Dermis blood vessel endothelial cell (primary cell): ENCODE measurements at places on chromosomes 16 and 17.

DNA sequence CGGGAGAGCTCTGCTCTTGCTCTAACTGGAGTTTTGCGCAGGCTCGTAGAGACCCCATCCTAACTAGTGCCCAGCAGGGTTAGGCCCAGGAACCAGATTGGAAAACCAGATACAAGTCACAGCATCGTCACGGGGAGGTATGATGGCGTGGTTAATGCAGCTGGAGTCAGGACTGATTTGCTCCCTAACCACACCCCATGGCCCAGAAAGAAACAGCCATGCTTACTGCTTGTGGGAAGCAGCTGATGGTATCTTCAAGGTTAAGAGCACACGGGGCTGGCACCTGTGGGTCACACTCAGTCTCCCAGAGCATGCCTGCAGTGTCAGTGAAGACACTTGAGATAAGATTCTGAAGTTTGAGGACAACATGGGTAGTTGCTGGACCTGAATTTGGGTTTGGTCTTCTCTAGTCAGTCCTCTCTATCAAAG lies 60.2 kb downstream of the WIPI1 start:
- DNase-seq, result no peak

DNA sequence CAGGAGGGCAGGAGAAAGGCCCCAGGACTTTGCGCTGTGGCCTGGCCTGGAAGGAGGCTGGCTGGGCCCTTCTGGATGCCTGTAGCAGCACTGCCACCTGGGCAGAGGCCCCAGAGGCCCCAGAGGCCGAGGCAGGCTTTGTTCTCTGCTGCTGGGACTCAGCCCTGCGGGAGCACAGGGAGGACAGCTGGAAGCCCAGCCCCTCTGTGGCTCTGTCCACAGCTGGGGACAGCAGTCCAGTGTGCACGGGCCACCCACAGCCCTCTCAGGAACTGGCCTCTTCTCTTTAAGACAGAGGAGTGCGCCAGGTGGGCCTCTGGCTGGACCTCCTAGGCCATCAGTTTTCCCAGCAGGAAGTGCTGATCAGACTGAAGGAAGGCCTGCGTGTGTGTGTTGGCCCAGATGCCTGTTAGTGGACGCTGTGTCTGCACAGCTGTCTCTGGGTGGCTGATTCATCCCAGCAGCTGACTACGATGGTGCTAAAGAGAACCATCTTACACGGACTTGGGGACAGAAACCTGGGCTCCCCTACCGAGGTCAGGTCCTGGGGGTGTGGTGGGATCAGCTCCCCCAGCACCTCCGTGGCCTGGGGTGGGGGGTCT lies 26.9 kb upstream of the ZNF750 start:
- DNase-seq, result peak; percentile 94

- no peak for DNase-seq
These were observed 463.2 kb downstream of the WWOX start for GRCh38 chr16:78562650-78563049.

GRCh38 chr17:74659889-74660288 lies 36.4 kb upstream of the CD300E start:
- no peak for DNase-seq

DNA sequence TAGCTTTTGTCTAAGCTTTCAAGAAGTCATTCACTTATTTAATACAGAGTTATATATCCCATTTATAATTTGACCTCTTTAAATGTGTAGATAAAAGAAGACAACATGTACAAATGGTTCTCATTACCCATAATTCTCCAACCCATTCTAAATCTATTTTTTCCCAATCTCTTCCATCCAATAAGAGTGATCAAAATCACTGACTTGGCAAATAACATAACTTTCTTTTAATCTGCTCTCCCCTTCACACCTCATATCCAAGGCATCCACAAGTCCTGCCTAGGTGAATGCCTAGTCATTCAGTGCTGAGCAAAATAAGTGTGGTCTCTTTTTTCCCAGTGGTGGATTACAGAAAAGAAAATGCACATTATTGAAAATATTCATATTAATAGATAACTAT lies 1231.1 kb downstream of the CDH11 start:
- DNase-seq, result no peak

DNA sequence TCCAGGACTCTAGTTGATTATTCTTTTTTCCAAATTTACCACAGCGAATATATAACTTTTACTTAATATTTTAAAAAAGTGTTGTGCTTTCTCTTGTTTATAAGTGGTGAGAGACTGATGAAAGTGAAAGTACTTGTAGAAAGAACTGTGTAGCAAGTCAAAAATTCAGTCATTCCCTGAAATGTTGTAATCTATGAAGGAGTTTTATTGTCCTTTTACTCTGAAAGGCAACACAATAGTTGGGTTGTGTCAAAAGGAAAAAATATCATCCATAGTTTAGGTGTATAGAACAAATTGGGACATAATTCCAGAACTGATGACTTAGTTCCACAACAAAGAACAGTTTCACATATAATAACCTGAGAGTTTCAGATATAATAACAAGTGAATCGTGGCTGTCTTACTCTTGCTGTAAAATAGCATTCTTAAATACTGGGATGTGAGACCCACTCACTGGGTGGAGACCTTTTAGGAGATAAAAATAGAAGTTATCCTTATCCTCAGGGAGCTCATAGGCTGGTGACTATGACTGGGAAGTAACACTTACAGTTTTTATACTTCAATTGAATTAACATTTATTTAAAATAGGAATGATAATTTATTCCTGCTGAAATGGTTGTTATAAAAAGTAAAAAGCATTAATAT lies 20.6 kb downstream of the CYB5B start:
- DNase-seq, result no peak

DNA sequence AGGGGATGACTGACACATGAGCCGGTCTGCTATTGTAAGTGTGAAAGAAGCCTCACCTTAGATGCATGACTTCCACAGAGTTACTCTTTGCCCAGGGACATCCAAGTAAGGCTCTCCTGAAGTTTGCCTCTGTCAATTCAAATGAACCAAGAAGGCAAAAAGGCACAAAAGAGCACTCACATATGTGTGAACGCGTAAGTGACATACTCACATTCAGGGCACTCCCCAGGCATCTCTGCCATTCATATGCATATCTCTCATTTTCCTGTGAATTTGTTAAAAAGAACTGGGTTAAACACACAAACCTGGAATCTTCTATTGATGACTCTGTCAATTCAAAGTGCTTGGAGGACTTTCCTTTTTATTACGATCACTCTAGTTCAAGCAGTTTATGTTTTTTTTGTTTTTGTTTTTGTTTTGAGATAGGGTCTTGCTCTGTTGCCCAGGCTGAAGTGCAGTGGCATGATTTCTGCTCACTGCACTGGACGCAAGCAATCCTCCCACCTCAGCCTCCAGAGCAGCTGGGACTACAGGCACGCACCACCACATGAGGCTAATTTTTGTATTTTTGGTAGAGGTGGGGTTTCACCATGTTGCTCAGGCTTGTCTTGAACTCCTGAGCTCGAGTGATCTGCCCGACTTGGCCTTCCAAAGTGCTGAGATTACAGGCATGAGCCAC lies 49.4 kb downstream of the DUSP14 start:
- DNase-seq, result no peak

DNA sequence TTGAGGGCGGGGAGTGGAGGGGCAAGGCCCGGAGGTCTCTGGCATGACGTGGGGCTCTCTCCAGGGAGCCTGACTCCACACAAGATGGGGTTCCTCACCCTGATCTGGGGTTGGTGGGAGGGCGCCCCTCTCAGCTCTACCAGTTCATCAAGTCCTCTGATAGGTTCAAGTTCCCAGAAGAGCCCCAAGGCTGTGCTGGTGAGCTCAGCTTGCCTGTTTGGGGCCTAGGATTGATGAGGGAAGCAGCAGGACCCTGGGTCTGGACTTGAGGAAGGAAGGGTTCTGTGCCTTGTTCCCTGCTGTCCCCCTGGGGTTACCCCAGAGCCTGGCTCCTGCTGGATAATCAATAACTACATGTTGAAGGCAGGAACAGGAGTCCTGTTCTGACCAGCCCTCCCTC lies 3.5 kb downstream of the MGAT5B start:
- DNase-seq, result no peak

GRCh38 chr16:19295393-19295792 lies 9.9 kb downstream of the CLEC19A start:
- no peak for DNase-seq

GRCh38 chr16:49486400-49486799 lies 112.8 kb downstream of the C16orf78 start:
- no peak for DNase-seq

DNA sequence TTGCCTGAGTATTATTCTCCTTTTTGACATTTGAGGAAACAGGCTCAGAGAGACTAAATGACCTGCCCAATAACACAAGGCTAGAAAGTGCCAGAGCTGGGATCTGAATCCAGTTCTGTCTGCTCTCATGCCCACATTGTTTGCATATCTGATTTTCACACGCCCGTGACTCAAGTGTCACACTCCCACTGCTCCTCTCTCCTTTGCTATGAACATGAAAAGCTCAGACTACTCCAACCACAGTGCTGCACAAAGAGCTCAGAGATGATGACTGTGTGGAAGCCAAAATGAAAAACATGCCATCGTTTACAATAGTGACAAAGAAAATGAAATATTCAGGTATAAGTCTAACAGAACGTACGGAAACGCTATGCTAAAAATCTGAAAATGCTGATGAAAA lies 107.9 kb downstream of the SMG6 start:
- DNase-seq, result no peak

DNA sequence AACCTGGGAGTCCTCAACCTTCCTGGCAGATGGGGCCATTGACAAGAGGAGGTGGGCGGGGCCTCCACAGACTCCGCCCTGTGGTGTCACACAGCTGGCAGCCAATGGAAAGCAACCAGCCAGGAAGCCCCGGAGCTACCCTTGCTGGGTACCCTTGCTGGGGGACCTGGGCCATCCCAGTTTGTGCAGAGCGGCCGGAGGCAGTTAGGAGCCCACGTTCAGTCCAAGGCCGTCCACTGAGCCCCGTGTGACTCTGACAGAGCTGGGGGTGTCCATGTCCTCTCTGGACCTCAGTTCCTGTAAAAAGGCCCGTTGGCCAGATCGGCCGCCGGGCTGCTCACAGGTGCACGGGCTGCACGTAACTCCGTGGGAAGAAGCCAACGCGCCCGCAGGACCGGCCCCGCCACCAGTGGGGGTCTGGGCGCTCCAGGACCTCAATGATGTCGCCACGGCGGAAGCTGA lies 17.1 kb upstream of the FAM83G start:
- peak; percentile 45 for DNase-seq

DNA sequence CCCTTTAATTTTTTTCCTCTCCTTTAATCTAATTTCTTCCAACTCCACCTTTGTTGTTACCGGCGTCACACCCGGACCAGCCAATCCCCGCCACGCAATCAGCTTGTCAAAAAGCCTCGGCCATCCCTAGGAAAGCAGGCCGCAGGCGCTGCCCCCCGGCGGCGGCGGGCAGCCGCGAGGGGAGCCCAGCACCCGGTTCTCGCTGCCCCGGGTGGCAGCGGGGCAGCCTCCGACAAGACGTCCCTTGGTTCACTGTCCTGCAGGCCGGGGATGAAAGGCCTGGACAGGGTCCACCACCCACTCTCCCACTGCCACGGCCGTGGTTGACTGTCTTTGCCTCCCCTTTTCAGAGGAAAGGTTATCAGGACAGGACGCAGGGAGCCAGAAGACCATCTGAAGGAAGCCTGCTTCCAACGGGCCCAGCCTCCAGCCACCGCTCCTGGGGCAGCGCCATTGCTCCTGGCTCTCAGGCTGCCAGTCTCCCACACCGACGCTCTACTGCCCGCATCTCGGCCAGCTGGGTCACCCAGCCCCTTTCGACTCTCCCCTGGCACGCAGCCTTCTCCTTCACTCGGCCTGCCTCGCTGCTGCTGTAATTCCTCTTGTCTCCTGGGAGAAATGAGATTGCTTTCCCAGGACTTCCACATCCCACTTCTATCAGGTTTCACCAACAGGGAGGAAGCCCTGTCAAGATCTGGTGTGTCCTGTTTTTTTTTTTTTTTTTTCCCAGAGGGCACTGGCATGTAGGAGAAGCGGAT lies 2.8 kb upstream of the UBTF start:
- DNase-seq, result peak; percentile 74

- peak; percentile 74 for DNase-seq
These were observed 596 bp downstream of the UNKL start for GRCh38 chr16:1413684-1414531.

- DNase-seq, result peak; percentile 41
These were observed 42.3 kb downstream of the ABR start for GRCh38 chr17:1137465-1137894.

GRCh38 chr16:73365016-73365551 lies 317.2 kb upstream of the ZFHX3 start:
- DNase-seq, result no peak

- no peak for DNase-seq
These were observed 332.8 kb downstream of the MAF start for GRCh38 chr16:79267781-79268180.

GRCh38 chr16:10988164-10988803 lies 43.9 kb downstream of the CLEC16A start:
- peak; percentile 27 for DNase-seq
